ENCODE measurements at places on chromosomes 6 and 20.

DNA sequence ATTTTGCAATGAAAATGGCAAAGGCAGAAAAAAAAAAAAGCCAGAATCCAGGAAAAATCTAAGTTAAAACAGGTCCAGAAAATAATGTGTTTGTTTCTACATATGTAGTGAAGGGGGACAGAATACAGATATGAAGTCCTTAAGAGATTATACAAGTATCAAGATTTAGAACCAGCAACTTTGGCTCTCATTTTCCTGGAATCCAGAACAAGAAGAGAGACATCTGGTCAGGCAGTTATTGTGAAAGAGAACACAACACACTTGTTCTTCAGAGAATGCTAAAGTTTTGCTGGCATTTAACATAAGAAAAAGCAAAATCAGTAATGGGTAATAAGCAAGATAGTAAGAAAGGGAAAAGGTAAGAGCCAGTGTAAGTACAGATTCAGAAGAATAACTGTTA lies 21.1 kb downstream of the BAG2 start:
- no peak for DNase-seq

DNA sequence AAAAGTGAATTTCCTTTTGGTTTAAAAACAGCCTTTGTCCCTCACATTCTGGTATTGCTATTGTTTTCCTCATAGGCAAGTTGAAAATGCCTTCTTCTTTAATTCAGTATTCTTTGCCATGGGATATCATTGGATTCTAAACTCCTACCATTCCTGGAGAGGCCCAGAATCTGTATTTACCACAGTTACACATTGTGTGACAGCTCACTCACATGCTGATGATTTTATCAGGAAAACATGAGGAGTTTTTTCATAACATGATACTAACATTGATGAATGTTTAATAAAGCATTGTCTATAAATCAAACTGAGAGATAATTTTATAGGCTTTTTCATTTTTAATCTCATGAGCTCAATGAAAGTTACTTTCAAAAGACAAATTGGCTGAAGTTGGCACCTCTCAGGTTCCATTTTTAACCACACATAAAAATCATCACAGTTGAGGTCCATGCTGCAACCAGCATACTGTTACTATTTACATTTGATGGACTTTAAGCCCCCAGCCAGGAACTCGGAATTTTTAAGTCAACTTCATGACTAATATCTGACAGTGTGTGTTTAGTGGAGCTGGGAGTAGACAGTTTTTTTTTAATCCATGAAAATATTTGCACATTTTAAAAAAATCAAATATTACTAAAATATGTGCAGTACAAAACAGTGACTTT lies 82.8 kb downstream of the FAM83B start:
- peak; percentile 85 for DNase-seq

GRCh38 chr20:36337886-36338285 lies 31.7 kb downstream of the DLGAP4 start:
- DNase-seq: no peak

GRCh38 chr6:7052443-7053011 lies 55.2 kb upstream of the RREB1 start:
- peak; percentile 67 for DNase-seq

GRCh38 chr6:21022343-21023107 lies 488.3 kb downstream of the CDKAL1 start:
- DNase-seq: peak; percentile 97

DNA sequence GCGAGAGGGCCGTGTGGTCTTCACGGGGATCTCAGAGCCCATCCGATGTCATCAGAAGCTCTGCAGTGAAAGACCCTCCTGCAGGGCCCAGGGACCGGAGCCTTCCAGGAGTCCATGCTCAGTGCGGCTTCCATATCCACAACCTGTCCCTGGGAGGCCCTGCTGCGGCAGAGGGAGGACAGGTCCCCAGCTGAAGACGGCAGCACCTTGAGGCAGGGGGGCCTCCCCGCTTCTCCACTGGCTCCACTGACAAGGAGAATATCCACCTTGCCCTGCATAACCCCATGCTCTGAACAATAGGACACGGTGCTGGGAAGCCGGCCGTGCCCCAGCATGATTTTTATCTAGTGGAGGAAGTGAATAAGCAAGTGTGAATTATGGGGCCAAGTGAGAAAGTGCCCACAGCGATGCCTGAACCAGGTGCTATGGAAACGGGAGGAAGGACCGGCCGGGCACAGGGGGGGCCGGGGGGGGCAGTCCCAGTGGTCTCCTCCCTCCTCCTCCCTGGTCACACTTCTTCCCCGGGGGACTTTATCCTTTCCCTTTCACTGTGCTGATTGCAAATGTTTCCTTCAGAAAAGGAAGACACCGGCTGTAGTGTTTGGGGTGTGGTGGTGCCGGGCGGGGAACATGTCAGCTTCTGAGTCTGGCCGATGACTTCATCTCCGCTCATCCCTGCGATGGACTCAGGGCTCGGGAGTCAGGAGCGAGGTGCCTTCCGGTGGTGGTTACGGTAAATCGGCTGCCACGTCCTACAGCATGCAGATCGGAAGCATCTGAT lies 225.1 kb downstream of the ERMARD start:
- peak; percentile 48 for DNase-seq

GRCh38 chr20:13158369-13158768 lies 62.7 kb upstream of the ISM1 start:
- no peak for DNase-seq

DNA sequence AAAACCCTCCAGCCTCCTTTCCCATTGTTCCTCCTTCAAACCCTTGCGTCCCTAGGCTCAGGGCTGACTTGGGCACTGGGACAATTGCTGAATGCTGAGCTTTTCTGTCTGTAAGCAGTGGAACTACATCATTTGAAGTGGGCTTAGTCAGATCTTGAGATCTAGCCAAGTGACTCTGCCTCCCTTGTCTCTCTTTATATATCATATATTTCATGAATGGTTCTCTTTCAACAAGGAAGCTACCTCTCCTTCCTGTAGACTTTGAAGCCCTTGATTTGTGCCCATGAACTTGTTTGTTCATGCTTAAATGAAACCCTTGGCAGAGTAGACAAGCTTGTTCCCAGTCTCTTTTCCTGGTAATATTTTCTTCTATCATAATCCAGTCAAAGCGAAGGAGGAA lies 60.0 kb upstream of the KIF13A start:
- peak; percentile 58 for DNase-seq

DNA sequence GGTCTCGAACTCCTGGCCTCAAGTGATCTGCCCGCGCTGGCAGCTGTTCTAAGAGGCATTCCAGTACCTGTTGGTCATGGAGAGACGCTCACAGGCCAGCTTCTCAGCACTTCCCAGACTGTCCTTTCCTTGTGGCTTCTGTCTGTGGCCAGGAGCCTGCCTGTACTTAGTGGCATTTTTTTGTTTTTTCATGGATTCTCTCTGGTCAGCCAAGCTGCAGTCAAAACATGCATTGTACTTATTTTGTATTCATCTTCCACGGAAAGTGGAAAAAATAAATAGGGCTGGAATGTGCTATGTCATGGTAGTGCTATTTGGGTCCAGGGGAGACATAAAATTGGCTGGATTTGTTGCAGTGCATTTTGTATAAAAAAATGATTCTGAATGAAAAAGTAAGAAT lies 29.1 kb downstream of the ZDHHC14 start:
- DNase-seq: no peak

GRCh38 chr6:164294047-164294784 lies 879.7 kb downstream of the QKI start:
- no peak for DNase-seq

GRCh38 chr20:2757969-2758368 lies 42.5 kb downstream of the CPXM1 start:
- DNase-seq: no peak

DNA sequence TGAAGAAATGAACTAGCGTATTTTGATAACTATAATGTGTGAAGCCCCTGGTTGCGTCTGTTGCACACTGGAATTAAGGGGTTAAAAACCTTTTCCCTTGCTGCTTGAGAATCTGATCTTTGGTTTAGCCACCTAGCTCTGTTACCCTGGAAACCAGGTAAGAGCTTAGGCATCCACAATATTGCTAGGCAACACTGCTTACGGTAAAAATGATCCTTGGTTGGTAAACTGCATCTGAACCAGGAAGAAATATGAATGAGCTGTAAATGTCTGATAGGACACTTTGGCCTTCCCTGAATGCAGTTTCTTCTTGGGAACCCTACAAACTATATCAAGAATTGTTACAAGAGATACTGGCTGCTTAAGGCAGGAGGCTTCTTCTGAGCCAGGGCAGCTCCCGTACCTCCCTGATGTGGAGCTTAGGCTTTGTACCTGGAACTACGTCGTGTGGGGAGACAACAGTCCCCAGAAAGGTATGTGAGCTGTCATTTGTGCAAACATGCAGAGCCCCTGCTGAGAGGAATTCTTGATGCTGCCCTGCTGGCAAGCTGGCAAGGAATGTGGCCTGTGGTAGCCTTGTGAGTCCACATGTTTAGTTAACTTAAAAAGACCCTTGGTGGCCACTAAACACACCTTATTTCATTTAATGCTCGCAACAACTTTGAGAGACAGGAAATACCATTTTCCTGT lies 18.4 kb downstream of the UBE3D start:
- no peak for DNase-seq

GRCh38 chr6:140671926-140672325 lies 1297.5 kb upstream of the CITED2 start:
- peak; percentile 46 for DNase-seq

- DNase-seq: no peak
These were observed 174.4 kb upstream of the FOXA2 start for GRCh38 chr20:22758815-22759214.

GRCh38 chr6:31493875-31494694 lies 3.9 kb upstream of the MICB start:
- peak; percentile 88 for DNase-seq

DNA sequence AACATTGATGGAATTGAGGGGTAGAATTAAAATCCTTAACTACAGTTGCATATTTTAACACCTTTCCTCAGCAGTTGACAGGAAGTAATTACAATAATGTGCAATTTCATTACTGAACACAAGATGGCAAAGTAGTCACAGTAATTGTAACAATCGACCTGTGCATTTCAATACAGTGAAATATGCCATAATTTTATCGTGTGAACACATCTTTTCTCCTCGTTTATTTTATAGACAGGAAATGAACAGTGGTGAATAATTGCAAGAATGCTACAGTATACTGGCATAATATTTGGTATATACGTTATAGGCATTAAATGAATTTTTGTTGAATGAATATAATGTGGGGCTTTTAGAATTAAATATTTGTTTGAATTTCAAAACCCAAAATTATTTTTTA lies 25.0 kb downstream of the CYB5R4 start:
- peak; percentile 67 for DNase-seq

GRCh38 chr20:62412194-62413024 lies 5.3 kb upstream of the CABLES2 start:
- no peak for DNase-seq

- no peak for DNase-seq
These were observed 56.1 kb upstream of the APCDD1L start for GRCh38 chr20:58571356-58571692.

DNA sequence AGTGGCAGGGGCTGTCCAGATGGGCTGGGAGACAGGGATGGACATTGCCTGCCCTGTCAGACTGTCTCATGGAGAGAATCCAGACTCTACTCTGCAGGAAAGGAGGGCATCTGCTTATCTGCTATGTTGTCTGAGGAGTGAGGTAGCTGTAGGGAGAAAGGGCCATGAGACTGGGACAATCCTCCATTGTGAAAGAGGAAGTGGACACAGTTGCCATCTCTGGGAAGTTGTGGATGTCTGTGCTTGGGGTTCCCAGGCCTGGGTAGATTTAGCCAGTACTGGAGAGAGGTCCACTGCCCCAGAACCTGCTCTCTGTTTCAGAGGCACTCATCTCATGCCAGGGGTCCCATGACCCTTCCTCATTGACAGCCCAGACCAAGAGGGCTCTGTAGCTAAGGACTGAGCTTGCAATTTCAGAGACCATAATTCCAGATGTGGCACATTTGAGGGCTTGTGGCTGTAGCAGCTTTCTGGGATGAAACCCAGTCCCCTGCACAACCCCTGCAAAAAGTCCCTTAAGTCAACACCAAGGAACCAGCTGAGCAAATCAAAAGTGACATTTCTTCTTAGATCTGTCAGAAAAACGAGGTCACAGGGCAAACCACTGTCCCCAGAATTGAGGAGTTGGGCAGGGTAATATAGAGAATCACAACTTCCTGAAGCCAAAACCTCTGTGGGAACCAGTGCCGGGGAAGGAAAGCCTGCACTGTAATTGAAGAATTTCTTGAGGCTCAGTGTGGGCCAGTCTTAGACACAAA lies 4.1 kb upstream of the SIRPG start:
- no peak for DNase-seq

DNA sequence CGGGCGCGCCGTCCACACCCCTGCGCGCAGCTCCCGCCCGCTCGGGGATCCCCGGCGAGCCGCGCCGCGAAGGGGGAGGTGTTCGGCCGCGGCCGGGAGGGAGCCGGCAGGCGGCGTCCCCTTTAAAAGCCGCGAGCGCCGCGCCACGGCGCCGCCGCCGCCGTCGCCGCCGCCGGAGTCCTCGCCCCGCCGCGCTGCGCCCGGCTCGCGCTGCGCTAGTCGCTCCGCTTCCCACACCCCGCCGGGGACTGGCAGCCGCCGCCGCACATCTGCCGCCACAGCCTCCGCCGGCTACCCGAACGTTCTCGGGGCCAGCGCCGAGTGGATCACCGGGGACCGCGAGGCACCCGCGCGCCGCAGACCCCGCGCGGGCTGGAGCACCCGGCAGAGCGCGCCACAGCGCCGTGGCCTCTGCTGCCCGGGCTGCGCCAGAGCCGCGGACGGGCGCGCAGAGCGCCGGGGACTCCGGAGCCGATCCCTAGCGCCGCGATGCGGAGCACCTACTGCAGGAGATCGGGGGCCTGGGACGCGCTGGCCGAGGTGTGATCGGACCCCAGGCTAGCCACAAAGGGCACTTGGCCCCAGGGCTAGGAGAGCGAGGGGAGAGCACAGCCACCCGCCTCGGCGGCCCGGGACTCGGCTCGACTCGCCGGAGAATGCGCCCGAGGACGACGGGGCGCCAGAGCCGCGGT lies at the start of gene BMP2:
Gene BMP2 (plus strand): TSS at position 151 of the 692 bp plus-strand sequence. CDS start 2,441 bp downstream, outside the sequence.
- peak; percentile 28 for DNase-seq

GRCh38 chr6:46949632-46950280 lies 28.0 kb upstream of the ADGRF5 start:
- no peak for DNase-seq

DNA sequence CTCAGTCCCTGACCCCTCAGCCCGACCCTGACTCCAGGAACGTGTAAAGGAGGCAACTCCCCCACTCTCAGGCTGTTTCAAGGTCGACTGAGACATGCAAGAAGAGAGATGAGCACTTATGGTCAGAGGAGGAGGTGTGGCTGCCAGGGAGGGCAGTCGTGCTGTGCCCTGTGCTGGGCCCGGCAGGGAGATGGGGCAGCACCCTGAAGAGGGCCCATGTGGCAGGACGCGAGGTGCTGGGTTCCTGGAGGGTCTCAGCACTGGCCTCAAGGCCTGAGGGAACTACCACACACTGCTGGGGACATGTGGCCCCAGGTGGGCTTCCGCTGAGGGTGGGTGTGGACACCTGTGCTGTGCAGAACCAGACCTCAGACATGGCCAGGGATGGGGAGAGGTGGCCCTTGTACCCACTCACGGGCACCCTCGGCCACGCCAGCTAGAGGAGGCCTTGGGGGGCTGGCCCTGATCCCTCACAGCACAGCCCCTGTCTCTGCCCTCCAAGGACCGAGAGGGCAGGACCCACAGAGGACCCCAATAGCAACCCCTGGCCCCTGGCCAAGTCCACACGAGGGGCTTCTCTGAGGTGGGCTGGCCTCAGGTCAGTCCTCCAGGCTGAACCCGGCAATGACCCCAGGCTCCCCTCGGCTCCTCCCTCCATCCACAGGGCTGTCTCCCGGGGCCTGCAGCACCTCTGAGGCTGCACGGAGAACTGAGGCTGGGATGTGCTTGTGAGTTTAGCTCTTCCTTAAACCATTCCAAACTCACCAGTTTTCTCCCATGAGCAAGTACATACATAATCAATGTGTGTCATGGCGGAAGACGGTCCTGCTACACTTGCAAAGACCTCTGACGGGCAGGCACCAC lies 8.7 kb downstream of the SLC2A4RG start:
- no peak for DNase-seq
